ENCODE measurements at places on chromosomes 4 and X. TPM values are rescaled to one million over a fixed set of nuclear protein-coding genes. Genes with fewer than 3 reads are reported as not detected.

DNA sequence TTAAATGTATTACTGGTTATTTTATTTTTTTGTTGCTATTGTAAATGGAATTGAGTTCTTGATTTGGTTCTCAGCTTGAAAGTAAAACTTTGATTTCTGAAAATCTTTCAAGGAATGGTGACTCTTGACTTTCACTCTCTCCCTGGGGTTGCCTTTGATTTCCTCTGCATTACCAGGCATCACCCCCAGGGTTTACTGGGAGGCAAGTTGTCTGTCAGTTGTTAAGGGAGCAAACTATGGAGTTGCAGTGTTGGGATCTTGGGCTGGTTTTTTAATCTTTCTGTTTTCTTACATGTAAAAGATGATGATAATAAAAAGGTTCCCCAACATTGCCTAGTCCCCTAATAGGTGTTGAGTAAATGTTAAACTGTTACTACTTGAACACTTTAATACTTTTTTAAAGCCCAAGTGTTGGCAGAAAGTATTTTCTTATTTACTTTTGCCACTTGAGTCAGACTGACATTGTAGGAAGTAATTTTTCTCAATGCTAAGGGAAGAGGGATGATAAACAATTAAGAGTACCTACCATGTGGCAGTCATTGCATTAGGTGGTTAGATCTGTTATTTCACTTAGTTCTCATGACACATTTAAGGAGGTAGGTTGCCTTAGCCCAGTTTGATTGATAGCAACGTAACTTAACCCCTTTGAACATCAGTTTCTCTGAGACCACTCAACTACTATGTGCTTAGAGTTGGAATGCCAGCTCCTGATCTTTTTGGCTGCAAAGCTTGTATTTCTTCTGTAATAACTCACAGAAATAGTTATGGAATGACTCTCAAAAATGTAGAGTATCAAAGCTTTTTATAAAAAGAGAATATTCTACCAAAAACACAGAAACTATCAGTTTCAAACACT is 67.1 kb downstream of the DCLK2 start:
- no peak for DNase-seq

- no peak for DNase-seq
Measured at GRCh38 chrX:66255359-66255967, 91.4 kb downstream of the HEPH start.

DNA sequence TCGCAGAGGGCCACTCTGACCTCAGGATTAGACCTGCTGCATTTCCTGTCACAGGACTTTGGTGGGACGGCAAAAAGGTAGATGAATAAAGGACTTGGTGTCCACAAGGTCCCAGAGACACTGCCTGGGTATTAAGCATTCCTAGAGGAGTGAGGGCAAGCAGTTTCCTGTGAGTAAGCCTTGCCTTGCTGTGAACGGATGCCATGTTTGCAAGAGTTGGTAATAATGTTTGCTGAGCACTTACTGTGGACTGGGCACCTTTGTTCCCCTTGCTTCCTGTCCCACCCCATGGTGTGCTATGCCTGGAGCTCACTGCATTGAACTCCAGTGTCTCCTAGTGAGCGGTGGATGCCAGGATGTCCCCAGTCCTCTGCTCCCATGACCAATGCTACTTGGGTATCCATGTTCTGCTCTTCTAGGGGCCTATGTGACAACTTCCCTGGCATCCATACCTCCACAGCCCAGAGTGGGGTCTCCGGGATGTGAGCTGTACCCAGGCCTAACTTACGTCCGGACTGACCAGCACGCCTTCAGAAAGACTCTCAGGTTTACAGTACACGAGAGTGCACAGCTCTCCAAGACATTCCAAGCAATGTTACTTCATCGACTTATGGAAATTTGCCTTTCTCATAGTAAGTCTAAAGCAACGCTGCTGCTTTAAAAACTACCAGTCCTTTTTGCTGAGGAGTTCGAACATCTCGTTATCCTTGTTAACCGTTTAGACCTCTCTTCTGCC is 95.5 kb upstream of the MSX1 start:
- no peak for DNase-seq

DNA sequence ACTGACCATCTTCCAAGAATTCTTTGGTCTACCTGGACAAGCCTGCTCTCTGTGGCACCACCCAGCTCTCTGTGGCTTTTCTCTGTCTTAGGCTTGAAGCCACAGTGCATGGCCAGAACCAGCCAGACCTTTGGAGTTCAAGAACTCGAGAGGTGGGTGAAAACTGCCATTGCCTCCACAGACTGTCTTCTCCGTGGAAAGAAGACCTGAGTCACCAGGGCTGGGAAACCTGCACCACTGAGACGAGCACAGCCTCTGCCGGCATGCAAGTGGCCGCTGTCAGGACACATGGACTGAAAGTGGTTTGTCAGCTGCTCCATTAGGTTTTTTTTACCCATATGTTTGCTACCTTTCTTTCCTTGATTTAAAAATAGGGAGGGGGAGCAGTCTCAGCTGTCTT is 74.5 kb downstream of the MGST2 start:
- no peak for DNase-seq

The GAB1 gene
- 81.6 TPM for total RNA-seq

GRCh38 chr4:114217150-114217817 is 237.8 kb upstream of the ARSJ start:
- no peak for DNase-seq

- no peak for DNase-seq
Measured at GRCh38 chr4:8377103-8378075, 63.1 kb downstream of the ACOX3 start.

- DNase-seq: no peak
Measured at GRCh38 chrX:15150586-15150985, 119.3 kb downstream of the ASB9 start.

DNA sequence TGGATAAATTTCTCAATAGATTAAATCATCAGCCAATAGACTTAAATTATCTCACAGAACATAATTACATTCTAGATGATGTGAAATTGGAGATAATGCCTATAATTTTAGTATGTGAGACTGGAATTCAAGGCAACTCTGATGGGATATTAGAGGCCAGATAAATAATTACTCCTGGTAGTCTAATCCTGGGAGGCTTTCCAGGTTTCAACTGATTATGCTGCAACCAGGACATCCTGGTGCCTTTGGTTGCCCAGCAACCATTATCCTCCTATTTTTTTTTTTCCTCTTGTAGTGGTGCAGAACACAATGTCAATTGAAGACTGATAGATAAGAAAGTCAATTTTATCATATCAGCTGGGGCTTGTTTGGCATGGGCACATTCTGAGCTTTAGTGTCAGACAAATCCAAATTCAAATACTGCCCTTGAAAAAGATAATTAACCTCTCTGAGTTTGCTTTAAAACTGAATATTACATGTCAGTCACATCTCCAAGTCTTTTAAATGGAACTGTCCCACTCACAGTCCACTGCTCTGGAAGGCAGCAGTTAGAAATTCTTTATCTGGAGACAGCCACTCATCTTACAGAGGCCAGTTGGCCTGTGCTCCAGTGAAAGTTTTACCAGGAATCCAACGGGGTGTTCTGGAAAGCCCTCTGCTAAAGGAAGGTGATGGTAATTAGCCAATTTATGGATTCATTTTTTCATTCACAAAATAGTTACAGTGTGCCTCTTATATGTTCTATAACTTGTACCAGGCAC is 95.3 kb upstream of the GUCY1A1 start:
- DNase-seq: no peak

The MFAP3L gene
- total RNA-seq: 34.4 TPM

Measured in spinal cord (tissue), 10 donors.